ENCODE measurements at places on chromosomes 12 and 14.

DNA sequence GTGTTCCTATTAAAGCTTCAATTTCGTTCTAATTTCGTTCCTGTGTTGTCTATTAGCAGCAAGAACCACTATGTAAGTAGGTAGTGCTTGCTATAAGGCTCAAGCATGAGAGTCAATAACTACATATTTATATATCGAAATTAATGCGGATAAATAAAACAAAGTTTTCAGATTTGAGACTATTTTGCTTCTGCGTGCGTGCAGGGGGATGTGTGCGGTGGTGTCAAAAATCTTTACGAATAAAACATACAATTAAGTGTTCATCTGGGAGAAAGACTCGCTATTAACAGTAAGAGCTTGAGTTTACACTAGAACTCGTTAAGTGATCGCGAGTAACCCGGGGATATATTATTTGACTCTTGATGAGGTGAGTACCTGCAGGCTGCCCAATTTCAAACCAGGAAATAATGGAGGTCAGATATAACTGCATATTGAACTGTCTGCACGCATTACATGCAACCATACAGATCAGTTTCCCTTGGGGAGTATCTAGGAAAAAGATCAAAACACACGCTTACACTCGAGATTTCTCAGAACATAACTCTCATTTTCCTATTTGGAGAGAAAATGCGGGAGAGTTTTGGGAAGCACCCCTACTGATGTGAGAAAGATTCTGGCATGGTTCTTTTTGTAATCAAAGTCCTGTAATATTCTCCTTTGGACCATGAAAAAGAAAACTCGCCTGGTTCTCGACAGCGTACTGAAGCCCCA, 813 bp downstream of the TWF1 start:
- DNase-seq = no peak

DNA sequence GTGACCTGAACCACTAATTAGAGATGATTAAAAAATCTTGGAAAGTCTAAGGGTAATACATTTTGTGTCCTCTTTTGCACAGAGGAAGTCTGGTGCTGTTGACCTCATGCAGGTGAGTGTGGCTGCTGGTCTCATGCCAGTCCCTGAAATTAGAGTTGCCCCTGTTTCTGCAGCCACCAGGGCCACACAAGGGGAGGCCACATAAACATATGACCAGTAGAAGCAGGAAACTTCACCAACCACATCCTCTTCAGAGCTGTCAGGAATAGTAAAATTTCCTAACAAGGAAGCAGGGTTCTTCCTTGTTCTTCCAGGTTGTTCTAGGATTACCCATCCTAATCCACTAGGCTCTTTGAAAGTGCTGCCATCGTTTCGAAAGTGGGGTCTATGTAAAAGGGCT, 28.3 kb downstream of the PSMA6 start:
- no peak for DNase-seq

- DNase-seq = no peak
Observed at GRCh38 chr12:68439368-68440045, 107.3 kb upstream of the MDM1 start.

GRCh38 chr12:130796985-130797686, 41.9 kb downstream of the STX2 start:
- DNase-seq = no peak

DNA sequence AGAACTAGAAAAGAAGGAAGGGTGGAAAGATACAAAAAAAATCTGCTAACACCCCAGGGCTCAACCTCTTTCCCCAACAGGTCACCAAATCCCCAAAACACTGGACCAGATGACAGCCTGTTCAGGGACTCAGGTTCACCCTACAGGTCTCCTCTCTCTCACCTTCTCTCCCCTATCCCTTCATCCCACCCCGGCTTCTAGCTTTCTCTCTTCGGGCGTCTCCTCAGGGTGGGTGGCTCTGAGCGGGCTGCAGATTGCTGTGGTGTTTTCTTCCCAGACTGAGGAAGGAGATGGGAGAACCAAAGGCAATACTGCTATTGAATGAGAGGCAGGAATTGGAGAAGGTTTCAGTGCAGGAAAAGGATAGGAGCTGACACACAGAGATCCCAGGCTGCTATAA, 39.3 kb downstream of the ANO2 start:
- no peak for DNase-seq

GRCh38 chr14:96821501-96821900, 24.3 kb downstream of the VRK1 start:
- no peak for DNase-seq

Data from activated CD4-positive, CD25-positive, alpha-beta regulatory T cell treated with anti-CD3 and anti-CD28 coated beads, Interleukin-2, amount 50 U/mL, for 72 hours (primary cell).